ENCODE measurements at places on chromosomes 2 and 18.

GRCh38 chr2:129402076-129402475 lies 577.4 kb upstream of the RAB6C start:
- no peak for DNase-seq

DNA sequence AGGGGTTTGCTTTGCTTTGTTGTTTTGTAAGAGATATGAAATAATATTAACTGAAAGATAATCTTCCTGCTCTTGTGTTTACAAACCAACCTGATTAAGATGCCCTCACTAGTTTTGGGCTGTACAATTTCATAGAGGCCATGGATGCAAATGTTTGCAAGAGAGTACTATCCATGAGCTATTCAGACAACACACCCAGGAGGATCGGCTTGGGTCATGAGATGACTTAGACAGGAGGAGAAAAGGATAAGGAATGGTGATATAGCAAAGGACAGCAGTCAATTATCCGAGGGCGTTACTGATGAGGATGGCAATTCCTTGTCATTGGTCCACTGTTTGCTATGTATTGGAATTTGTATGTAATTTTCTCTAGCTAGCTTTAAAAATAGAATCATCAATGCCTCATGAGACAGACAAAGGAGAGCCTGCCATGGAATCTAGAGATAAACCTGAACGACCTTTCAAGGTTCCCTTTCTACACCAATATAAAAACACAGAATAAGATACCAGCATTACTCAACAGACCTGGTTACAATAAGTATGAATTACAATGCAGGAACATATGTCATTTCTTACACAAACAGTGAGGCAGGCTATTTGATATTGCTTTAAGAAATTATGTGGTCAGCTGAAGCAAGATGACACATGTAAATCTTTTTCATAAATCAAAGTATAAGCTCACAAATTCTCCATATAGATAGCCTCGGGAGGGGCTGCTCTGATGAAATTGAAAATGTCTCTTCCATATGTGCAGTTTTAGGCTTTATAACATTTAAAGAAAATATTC lies 54.4 kb upstream of the SOS1 start:
- DNase-seq, result no peak

DNA sequence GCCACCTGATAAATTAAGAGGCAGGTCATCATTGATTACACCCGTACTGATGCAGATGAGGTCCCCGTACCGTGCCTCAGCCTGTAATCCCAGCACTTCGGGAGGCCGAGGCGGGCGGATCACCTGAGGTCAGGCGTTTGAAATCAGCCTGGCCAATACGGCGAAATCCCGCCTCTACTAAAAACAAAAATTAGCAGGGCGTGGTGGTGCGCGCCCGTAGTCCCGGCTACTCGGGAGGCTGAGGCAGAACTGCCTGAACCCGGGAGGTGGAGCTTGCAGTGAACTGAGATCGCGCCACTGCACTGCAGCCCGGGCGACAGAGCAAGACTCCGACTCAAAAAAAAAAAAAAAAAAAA lies 683 bp upstream of the ENOSF1 start:
- no peak for DNase-seq

DNA sequence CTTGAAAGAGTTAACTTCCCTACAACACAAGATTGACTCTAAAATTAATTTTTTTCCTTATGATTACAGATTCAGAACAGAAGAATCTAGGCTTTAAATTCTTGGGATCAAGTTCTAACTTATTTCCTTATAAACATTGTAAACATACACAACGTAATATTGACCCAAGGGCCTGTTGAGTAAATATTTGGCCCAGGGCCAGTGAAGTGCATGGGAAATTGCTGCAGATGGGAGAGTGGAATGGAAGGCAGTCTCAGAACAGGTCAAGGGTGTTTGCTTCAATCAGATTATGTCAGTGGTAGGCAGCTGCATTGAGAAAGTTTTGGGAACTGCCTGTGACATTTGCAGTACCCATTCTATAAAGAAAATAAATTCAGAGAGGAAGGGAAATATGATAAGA lies 137.6 kb downstream of the MYO1B start:
- no peak for DNase-seq

DNA sequence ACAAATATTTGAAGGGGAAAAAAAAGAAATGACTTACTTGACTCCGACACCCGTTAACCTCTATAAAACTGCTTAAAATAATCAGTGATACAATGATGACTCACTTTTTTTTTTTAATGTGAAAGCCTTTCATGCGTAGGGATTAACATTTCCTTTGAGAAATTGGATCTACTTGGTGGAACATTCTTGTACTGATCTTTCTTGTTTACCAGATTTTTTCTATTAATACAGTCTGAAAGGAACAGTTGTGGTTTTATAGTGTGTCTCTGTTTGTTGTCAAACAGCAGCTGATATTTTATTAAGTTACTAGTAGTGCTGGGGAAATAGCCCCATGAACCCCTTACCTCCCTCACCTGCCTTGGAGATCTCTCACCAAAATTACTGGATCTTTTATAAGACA lies 40.2 kb upstream of the NEB start:
- DNase-seq, result no peak

GRCh38 chr2:188303363-188304031 lies 11.8 kb downstream of the GULP1 start:
- no peak for DNase-seq

- DNase-seq, result no peak
Measured at GRCh38 chr2:176136374-176137251, 7.1 kb downstream of the HOXD8 start.

DNA sequence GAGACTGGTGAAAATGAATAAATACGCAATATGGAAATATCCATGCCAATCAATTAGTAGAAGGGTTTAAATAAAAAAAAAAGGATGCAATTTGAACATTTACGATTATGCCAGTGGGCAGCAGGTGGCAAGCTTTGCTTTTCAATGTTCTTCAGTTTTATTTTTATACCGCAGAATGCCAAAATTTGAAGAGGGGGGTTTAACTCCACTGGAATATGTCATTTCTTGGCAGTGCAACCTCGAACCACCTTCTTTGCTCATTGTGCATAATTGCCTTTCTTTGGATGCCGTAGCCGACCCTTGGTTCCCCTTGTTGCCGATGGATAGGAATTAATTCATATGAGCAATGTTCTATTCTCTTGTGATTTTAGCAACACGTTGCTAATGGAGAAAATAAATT lies 88.0 kb downstream of the LTBP1 start:
- no peak for DNase-seq

DNA sequence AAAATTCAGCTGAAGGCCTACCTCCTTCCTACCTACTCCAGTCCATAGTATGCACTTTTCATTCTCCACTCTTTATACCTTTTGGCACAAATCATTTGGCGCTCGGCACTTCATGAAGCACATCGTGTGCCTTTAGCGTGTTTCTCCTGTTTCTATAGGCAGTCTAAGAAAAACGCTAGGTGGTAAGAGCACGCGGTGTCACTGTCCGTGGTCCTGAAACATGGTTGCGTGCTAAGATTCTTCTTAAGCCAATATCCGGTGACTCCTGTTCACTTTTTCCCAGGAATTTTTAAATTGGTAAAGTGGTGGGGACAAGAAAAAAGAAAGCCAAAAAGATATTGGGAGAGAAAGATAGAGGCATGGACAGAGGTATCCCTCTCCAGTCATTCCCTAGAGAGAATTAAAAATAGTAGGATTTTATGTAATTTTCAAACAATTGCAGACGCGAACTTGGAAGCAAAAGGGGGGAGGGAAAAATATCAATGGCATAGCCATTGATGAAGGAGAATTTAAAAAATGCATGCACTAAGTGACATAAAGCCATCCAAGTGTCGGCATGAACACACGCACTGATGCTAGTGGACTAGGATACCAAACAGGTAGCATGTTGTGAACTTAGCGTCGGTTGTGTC lies 1.4 kb upstream of the CTNNA2 start:
- DNase-seq, result no peak

DNA sequence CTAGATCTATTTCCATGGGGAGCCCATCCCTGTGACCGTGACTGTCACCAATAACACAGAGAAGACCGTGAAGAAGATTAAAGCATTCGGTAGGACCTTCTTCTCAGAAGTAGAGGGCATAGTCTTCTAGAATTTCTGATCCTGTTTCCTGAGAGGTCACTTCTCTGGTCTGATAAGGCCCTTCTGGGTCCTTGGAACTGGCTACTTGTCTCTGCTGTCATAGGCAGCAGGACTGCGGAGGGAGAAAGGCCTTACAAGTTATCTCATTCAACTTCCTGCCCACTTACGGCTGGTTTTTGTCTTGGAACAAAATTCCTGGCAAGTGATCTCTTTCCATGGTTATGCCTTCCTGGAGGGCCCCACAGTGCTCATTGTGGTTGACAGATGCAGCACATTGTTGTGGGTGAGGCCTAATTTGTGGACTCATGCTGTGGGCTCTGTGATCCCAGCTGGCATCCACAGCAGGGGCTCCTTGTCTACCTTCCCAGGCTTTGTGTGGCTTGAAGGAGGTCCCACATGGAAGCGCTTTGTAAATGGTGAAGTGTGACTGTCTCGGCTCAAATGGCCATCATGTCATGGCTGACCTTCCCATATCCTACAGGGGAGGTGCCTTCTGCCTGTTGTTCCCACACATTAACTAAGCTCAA lies 22.0 kb downstream of the SAG start:
- DNase-seq, result no peak

- no peak for DNase-seq
Measured at GRCh38 chr2:187509667-187510417, 44.4 kb downstream of the TFPI start.

GRCh38 chr2:242017086-242017485 lies 147.6 kb downstream of the RTP5 start:
- DNase-seq, result no peak

DNA sequence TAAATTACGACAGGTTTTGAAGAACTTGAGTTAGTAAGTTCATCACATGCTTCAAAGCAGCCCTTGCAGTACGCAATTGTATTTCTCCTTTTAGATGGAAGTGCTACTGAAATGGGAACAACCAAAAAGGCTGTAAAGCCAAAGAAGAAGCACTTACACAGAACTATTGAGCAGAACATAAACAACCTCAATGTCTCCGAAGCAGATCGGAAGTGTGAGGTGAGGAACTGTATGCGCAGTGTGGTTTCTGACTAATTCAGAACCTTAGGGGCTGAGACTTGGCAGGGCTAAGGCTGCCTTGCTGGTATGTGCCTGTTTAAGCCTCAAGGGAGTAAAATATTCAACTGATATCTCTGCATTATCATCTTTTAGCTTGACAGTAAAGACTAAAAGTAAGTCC lies 8.4 kb downstream of the NCAPH start:
- no peak for DNase-seq

DNA sequence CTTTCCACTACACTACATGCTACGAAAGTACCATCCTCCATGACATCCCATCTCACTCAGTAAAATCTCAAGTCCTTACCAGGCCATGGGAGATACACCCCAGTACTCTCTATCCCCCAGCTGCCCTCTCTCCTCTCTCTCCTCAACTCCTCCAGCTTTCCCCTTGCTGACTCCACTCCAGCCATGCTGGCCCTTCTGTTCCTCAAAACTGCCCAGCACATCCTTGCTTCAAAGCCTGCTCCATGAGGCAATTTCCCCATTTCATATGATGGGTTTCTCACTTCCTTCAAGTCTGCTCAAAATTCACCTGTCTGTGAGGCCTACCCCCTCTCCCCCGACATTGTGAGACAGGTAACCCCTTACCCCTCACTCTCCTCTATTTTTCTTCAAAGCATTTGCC lies 8.6 kb downstream of the CHN1 start:
- DNase-seq, result no peak

GRCh38 chr2:27147935-27148334 lies 869 bp upstream of the TCF23 start:
- no peak for DNase-seq

GRCh38 chr18:5588529-5588928 lies 44.7 kb upstream of the EPB41L3 start:
- no peak for DNase-seq

GRCh38 chr2:234674781-234675201 lies 177.9 kb upstream of the ARL4C start:
- no peak for DNase-seq

GRCh38 chr2:230781130-230781797 lies 68.6 kb downstream of the CAB39 start:
- no peak for DNase-seq

DNA sequence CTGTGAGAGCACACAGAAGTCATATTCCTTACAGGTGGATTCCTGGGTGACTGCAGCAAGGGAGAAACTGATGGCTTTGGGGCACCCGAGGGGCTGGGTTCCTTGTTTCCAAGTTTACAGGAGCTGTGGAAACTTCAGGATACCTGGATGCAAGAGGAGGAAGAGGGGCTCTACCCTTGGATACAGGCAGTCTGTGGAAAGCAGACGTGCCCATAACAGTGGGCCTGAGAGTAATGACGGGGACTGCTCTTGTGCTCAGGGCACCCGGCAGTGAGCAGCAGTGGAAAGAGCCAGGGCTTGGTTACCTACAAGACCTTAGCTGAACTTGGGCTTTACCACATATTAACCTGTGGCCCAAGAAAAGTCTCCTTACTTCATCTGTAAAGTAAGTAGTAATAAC lies 102.2 kb upstream of the TGFA start:
- no peak for DNase-seq

DNA sequence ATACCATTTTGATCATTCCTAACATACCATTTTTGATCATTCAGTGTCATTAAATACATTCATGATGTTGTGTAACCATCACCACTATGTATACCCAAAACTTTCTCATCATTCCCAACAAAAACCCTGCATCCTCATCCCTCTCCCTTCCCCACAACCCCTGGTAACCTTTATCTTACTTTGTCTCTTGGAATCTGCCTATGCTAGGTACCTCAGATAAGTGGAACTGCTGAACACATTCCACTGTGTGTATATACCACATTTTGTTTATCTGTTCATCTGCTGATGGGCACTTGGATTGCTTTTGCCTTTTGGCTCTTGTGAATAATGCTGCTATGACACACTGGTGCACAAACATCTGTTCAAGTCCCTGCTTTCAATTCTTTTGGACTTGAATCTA lies 83.8 kb upstream of the TFCP2L1 start:
- DNase-seq, result no peak

DNA sequence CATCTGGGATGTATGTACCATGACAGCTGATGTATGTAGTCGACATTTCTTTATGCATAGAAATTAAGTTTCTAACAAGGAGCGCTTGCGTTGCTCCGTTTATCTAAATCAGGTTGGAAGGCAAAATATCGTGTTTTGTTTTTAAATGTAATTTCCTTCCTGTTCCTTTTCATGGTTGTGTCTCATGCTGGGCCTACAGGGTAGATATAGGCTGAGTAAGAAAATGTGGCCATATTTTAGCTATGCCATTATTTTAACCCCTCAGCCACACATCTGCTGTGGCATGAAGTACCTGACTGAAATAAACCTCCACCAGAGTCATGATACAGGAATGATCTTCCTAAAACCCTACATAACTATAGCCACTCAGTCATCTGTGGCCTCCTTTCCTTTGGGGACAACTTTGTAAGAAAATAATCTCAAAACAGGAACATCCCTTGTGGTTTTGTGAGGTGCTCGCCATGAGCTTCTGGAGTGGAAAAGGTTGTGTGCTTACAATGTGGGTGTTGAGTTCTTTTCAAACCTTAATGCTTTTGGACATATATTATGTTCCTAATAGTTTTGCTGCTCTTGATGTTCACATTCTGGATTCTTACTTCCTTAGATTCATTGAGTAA lies 214.3 kb downstream of the FAM210A start:
- no peak for DNase-seq

GRCh38 chr2:167355821-167356220 lies 467.5 kb downstream of the XIRP2 start:
- DNase-seq, result no peak

All from cortex of kidney (tissue), 1 donor.